ENCODE measurements at places on chromosomes 6 and 20. TPM values are rescaled to one million over a fixed set of nuclear protein-coding genes. Genes with fewer than 3 reads are reported as not detected.
A peak's percentile ranks its signal among the peaks of the same experiment; 100 is the strongest.

DNA sequence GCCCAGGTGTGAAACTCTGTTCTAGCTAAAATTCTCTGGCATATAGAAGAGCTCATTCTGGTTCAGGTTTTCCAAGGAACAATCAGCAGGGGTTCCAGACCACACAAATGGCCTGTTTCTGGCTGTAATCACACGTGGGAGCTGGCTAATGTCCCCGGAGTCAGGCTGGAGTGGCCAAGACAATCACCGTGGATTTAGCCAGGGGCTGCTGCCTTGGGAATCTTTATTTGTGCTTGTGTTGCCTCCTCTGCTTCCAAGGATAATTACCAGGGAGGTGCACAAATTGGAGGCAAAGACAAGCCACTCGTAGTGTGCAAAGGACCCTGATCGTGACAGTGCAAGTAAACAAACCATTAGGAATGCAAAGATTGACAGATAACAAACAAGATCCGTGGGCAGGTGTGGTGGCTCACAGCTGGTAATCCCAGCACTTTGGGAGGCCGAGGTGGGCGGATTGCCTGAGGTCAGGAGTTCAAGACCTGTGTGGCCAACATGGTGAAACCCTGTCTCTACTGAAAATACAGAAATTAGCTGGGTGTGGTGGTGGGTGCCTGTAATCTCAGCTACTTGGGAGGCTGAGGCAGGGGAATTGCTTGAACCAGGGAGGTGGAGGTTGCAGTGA is 77.3 kb downstream of the KCNB1 start:
- no peaks in the 10 kb centered on the region for H3K36me3 ChIP-seq
- H3K27ac ChIP-seq: no peak overlapping the region
- H3K27me3 ChIP-seq: peaks cover 6% of the 10 kb centered on the region
- H3K4me3 ChIP-seq: no peak overlapping the region

DNA sequence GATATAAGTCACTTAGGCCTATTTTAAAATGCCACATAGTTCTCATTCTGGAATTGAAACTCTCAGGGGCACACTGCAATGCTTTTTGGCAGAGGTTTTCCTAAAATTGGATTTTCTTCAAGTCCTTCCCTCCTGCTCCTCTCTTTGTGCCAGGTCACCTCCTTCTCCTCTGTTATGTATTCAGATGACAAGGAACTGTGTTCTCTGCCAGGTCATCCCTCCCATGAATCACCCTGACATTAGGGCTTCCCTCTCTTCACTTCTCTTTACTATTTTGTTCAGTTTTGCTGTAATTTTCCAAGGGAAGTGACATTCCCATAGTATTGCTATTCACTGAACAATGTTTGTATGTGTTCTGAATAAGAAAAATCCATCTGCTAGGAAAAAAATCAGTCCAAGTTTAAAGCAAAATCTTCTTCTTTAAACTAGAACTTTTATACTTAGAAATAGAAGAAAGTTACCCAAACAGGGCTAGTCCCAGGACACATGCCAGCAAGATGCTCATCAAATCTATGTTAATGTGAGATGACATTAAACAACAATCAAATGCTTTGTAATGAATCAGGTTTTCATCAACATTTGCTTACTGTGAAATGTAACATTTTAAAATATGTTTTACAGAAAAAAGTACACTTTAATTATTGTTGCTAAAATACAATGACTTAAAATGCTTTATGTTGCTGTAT is 461.1 kb downstream of the MMUT start:
- no peak overlapping the region for H3K27ac ChIP-seq
- H3K4me3 ChIP-seq: no peak overlapping the region
- no peak for DNase-seq
- H3K4me1 ChIP-seq: no peaks in the 10 kb centered on the region

- H3K4me3 ChIP-seq: no peak overlapping the region
- H3K36me3 ChIP-seq: no peaks in the 10 kb centered on the region
- H3K4me1 ChIP-seq: no peaks in the 10 kb centered on the region
- H3K27ac ChIP-seq: no peak overlapping the region
- DNase-seq: no peak
- H3K27me3 ChIP-seq: no peaks in the 10 kb centered on the region
Observed at GRCh38 chr6:168451805-168452517, 11.0 kb downstream of the SMOC2 start.

GRCh38 chr6:45174045-45174444 is 154.1 kb upstream of the RUNX2 start:
- H3K27ac ChIP-seq: no peak overlapping the region
- H3K36me3 ChIP-seq: no peaks in the 10 kb centered on the region
- H3K4me1 ChIP-seq: no peaks in the 10 kb centered on the region

DNA sequence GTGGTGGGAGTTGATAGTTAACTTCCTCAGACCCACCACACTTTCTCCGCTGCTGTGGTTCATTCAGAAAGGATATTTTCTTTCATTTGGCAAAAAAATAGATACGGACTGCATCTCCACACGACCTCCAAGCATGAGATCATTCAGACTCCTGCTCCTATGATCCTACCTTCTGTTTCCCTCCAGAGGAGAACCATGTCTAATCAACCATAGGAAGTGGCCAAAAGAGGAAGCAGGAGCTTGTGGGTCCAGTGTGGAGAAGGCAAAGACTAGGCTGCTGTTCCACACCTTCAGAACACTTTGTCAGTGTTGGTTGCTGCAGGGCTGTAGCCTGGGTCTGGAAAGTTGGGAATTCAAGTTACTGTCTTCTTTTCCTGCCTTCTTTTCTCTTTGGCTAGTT is 10.6 kb upstream of the KIF13A start:
- DNase-seq: no peak
- H3K36me3 ChIP-seq: no peaks in the 10 kb centered on the region
- H3K27ac ChIP-seq: no peak overlapping the region
- no peak overlapping the region for H3K4me3 ChIP-seq
- no peaks in the 10 kb centered on the region for H3K27me3 ChIP-seq

GRCh38 chr6:73537677-73538076 is 16.8 kb upstream of the EEF1A1 start:
- DNase-seq: no peak
- H3K4me1 ChIP-seq: no peaks in the 10 kb centered on the region
- no peaks in the 10 kb centered on the region for H3K36me3 ChIP-seq
- no peak overlapping the region for H3K4me3 ChIP-seq
- H3K27ac ChIP-seq: no peak overlapping the region

Gene NT5E
- 280 TPM for total RNA-seq

Gene SPDEF
- not detected for total RNA-seq

Gene CGA
- total RNA-seq: not detected

- no peaks in the 10 kb centered on the region for H3K4me1 ChIP-seq
- no peak overlapping the region for H3K27ac ChIP-seq
- no peak overlapping the region for H3K4me3 ChIP-seq
Observed at GRCh38 chr20:41996951-41997350, 378.8 kb upstream of the CHD6 start.

- DNase-seq: peak; percentile 87
- peak overlapping the region; percentile 49 for H3K27ac ChIP-seq
- H3K4me1 ChIP-seq: peaks cover 36% of the 10 kb centered on the region
- H3K27me3 ChIP-seq: peaks cover 6% of the 10 kb centered on the region
Observed at GRCh38 chr6:7730001-7730783, 4.3 kb downstream of the BMP6 start.

- no peak overlapping the region for H3K27ac ChIP-seq
- peaks cover 26% of the 10 kb centered on the region for H3K4me1 ChIP-seq
- DNase-seq: no peak
- H3K27me3 ChIP-seq: no peaks in the 10 kb centered on the region
Observed at GRCh38 chr6:150372051-150372450, 3.2 kb downstream of the IYD start.

DNA sequence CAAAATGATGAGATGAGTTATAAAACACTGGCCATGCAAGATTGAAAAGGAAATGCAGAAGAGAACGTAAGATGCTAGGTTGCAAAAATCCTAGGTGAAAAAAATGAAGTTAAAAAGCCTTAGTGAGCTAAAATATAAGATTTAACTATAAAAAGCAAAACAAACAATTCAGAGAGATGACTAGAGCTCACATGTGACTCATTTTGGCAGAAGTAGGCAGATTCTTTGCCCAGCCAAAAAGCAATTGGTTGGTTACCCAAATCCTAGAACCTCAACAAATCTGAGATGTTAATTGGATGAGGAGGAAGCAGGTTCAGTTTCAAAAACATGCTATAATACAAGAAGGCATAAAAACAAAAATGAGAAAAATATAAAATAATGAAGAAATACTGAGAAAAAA is 249.1 kb downstream of the OGFRL1 start:
- peaks cover 6% of the 10 kb centered on the region for H3K4me1 ChIP-seq
- H3K4me3 ChIP-seq: no peak overlapping the region
- H3K36me3 ChIP-seq: no peaks in the 10 kb centered on the region
- H3K27me3 ChIP-seq: no peaks in the 10 kb centered on the region
- no peak overlapping the region for H3K27ac ChIP-seq
- DNase-seq: peak; percentile 85

DNA sequence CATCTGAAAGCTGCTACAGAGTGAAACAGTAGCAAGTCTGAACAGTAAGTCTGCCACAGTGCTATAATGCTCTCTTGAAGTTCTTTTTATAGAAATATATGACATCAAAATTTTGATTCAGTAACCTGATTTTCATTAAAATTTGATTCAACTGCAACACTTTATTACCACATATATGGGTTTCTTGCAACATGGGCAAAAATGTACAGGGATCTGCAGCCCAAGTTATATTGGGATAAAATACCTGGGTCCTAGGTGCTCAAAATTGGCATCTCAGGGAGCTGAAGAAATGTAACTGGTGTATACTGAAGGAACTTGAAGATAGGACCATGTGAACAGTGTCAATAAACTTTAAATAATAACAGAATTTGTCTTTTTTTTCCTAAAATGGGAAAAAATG is 10.8 kb downstream of the ROMO1 start:
- peak overlapping the region; percentile 21 for H3K27ac ChIP-seq
- H3K36me3 ChIP-seq: peaks cover 97% of the 10 kb centered on the region
- peaks cover 12% of the 10 kb centered on the region for H3K4me1 ChIP-seq
- no peak for DNase-seq
- H3K4me3 ChIP-seq: no peak overlapping the region

DNA sequence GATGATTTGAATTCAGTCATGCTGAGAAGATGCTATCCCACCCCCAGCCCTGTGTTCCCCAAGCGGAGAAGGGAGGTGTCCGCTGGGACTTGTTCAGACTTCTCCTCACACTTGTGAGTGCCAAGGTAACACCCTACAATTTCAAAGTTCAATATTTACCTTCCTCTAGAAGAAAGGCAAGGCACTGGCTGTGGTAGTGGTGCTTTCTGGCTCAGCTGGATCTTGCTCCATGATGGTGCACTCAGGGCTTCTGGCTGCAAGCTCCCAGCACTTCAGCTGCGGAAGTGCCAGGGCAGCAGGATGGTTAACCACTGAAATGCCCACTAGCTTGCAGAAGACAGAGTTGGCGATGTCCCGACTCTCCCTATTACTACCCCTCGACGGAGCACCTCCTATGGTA is 135.4 kb downstream of the MTFR2 start:
- peaks cover 9% of the 10 kb centered on the region for H3K36me3 ChIP-seq
- peak overlapping the region; percentile 74 for H3K27ac ChIP-seq
- no peak for DNase-seq
- H3K4me3 ChIP-seq: no peak overlapping the region
- H3K4me1 ChIP-seq: peaks cover 25% of the 10 kb centered on the region

Gene SLC22A23
- total RNA-seq: 16.2 TPM

DNA sequence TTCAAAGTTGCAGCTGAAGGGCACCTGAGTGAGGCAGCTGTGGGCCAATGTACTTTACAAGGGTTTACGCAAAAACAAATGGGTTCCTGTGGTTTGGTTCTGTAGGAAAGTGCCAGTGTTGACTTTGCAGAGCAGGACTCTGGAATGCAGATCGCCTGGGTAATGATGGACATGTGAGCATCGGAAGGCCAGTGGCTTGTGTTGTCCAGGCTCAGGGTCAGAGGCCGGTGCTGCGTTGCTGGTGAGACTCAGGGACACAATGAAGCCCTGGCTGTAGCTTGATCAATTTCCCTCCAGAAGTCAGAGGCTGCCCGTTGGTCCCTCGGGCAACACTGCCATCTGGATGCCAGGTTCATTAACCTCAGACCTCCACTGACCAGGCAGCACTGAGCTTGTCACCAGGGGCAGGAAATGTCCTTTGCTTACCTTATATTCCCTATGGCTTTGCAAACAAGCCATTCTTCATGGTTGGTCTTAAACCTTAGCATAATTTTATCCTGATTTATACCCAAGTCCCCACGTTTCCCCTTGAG is 753.4 kb downstream of the QKI start:
- H3K4me1 ChIP-seq: no peaks in the 10 kb centered on the region
- no peak for DNase-seq
- H3K4me3 ChIP-seq: no peak overlapping the region
- no peak overlapping the region for H3K27ac ChIP-seq
- no peaks in the 10 kb centered on the region for H3K36me3 ChIP-seq

DNA sequence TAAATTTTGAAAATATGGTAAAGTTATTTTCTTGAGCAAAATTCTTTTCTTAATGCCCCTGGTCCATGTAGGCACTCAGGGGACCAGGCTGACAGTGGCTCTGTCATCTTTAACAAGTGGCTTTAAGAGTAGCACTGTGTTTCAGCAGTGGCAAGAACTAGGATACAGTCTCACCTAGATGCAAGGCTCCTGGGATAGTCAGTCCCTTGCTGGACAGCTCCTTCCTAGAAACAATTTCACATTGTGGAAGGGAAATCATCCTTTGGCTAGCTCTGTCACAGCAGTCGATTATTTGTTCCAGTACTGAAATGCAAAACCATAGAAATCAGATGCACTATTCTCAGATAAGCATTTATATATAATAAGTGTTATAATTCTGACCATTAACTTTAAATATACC is 175.4 kb upstream of the KCNQ5 start:
- H3K4me1 ChIP-seq: no peaks in the 10 kb centered on the region
- no peak overlapping the region for H3K4me3 ChIP-seq
- no peaks in the 10 kb centered on the region for H3K36me3 ChIP-seq
- DNase-seq: no peak

Gene RIPOR3
- total RNA-seq: 2.4 TPM

DNA sequence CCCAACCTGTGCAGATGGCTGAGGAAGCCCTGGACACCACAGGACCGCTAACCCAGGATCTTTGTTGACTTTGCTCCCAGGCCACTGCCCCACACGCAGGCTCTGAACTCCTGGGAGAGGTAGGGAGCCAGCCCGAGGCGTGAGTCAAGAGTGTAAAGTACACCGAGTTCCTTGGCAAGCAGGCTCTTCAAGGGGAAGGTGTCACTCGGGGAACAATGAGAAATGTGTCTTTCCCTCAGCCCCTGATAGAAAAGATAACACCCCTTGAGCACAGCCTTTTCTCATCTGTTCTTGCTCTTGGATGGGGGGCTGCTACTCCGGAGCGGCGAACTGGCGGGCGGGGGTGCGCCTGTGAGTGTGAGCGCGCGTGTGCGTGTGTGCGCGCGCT is 472 bp upstream of the EDN3 start:
- H3K27me3 ChIP-seq: no peaks in the 10 kb centered on the region
- H3K36me3 ChIP-seq: no peaks in the 10 kb centered on the region
- no peaks in the 10 kb centered on the region for H3K4me1 ChIP-seq
- no peak for DNase-seq

- no peak for DNase-seq
- no peaks in the 10 kb centered on the region for H3K4me1 ChIP-seq
- no peak overlapping the region for H3K27ac ChIP-seq
- no peak overlapping the region for H3K4me3 ChIP-seq
- H3K36me3 ChIP-seq: no peaks in the 10 kb centered on the region
- peaks cover 23% of the 10 kb centered on the region for H3K27me3 ChIP-seq
Observed at GRCh38 chr20:4811661-4812181, 90.0 kb downstream of the PRND start.
